NCI-H2081 treated with DMSO at 0.1 percent for 48 hours (cell line): ENCODE measurements at places on chromosomes 13 and 19.

GRCh38 chr19:46990991-46991676 lies 28.5 kb upstream of the NPAS1 start:
- DNase-seq, result peak; percentile 23

DNA sequence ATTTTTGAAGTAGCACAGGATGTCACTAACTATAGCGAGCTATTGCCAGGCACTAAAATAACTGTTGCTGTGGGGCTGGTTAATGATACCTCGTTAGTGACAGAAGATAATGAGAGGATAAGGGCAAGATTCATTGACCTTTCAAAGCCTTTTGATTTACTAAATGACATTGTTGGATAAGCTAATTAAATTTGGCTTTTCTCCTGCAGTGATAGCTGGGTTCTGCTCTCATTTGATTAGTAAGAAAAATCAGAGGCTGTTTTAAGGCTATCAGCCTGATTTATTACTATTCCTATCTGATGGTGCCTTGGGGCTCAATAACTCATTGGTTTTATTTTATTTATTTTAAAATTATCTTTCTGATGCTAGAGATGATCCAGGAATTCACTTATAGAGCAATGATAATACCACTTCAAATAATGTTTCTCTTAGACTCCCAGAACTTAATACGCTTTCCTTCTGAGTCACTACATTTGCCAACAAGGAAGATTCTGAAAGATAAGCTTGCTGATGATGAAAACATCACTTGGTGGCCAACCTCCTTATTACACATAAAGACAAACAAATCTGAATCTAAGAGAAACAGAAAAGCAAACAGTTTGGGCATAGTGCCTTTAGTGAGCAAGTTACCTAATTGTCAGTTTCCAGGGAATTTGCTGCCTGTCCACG lies 501.3 kb upstream of the ARGLU1 start:
- no peak for DNase-seq

DNA sequence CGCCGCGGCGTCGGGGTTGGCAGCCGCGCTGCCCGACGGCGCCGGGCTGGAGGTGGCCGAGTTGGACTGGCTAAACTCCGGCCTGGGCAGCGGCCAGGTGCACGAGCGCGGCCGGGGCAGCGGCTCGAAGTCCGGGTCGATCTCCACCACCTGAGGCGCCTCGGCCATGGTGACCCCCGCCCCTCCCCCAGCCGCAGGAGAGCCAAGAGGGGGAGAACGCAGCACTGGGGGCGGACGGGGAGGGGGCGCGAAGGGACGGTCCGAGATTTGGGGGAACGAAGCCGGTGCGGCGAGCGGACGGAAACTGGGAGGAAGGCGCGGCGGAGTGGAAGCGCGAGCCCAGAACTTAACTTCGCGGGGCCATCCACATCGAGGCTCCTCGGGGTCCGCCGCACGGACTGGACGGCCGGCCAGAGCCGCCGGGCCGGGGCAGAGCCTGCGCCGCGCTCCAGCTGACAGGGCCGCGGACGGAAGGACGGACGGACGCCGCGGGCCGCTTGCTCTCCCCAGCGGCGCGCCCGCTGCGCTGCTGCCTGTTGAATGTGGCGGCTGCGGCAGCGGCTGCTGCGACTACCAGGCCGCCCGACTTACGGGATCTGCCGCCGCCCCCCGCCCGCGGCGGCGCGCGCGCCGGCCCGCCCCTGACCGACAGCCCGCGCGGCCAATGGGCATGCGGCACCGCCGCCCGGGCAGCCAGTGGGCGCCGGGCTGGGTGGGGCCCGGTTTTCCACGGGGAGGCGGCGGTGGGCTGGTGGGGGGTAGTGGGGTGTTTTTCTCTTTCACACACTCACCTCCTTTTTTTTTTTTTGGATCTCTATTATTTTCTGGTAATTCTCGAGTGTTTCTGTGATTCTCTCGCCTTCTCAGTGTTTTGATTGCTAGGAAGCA lies at the start of gene FOXO1:
FOXO1 (minus strand) TSS at position 597 of the 888 bp plus-strand sequence; CDS start at position 168, 429 bp downstream.
- DNase-seq, result no peak

GRCh38 chr13:26048741-26049140 lies 3.1 kb downstream of the SHISA2 start:
- no peak for DNase-seq

DNA sequence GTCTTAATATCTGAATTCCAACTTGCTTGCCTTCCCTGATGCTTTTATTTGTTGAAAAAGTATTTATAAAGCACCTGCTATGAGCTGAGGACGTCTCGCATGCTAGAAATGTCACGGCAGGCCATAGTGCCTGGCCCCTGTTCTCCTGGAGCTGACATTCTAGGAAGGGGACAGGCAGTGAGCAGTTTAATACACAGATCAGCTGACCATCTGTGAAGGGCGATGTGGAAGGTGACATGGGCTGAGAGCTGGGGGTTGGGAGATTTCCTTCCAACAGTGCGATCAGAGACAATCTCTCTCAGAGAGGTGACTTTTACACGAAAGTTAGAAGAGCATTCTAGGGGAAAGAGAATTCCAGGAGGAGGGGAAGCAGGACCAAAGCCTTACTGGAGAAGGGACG lies 153.2 kb downstream of the ZNF536 start:
- DNase-seq, result no peak

DNA sequence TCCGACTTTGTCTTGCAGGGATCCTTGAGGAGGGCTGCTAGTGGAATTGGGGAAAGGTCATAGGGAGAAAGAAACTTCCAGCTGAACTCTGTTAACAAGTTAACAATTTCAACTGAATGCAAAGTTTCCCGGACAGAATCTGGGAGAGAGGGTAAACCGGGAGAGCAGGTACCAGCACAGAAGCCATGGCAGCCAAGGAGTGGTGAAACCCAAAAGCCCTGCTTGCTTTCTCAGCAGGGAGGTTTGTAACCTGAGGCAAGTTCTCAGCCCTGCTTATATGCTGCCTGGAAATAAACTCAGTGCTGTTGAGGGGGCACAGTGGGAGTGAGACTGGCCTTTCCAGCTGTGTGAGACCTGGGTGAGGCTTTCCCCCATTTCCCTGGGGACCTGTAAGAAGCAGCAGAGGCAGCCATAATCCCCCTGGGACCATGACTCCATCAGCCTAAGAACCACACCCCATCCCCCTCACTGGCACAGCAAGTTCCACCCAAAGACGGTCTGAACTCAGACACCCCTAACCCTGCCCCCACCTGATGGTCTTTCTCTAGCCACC lies 84.0 kb downstream of the SUCLA2 start:
- no peak for DNase-seq

DNA sequence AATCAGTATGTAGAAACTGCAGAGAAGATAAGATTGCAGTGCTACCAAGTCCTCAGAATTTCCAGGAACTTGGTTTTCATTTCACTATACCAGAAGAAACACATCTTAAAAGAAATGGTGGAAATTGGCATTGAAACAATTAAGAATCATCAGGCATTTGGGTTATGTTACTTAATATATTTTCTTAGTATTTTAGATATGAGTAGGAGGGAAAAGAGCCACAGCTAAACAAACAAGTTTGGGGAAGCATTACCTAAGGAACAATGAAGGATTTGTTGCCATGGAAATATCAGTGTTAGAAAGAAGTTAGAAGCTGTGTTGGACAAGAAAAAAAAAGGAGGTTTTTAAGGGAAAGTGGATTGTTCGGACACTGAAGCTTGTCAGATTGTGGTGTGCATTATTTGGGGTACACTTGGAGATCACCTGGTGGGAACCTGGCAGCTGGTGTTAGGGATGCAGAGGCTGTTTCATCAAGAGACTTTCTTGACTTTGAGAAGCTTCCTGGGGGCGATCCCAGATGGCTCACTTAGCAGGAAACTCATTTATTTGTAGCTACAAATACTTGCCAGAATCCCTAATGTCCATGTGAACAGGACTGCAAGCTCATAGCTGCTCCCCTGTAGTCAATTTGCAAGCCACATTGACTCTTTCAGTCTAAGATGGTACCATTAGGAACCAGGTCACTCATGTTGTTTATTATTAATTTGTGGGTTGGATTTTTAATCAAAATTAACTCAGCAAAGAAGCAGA lies 246.7 kb downstream of the RFC3 start:
- no peak for DNase-seq

GRCh38 chr13:21902709-21903098 lies 231.8 kb downstream of the FGF9 start:
- DNase-seq, result no peak

DNA sequence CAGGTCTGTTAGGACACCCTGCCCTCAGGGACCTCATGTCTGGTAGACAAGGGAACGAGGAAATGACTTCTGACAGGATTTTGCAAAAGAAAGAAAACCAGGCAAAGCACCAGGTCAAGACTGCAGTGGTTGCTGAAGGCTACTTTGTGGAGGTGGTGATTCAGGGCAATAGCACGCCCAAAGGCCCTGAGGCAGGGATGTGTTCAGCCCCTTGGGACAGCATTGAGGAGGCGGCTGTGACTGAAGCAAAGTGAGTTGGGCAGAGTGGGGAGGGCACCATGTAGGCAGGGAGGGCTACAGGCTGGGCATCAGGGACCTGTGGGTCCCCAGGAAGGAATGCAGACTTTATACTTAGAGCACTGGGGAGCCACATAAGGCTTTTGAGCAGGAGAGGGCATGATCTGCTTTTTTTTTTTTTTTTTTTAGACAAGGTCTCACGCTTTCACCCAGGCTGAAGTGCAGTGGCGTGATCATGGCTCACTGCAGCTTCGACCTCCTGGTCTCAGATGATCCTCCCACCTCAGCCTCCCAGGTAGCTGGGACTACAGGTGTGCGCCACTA lies 10.8 kb upstream of the HOMER3 start:
- no peak for DNase-seq

- no peak for DNase-seq
Measured at GRCh38 chr19:10557603-10558197, 8.1 kb downstream of the KRI1 start.

- DNase-seq, result no peak
Measured at GRCh38 chr13:113472355-113473025, 18.0 kb downstream of the DCUN1D2 start.

- DNase-seq, result no peak
Measured at GRCh38 chr19:49997709-49998108, 27.5 kb downstream of the VRK3 start.

GRCh38 chr19:15248106-15248505 lies 15.9 kb upstream of the EPHX3 start:
- DNase-seq, result no peak

DNA sequence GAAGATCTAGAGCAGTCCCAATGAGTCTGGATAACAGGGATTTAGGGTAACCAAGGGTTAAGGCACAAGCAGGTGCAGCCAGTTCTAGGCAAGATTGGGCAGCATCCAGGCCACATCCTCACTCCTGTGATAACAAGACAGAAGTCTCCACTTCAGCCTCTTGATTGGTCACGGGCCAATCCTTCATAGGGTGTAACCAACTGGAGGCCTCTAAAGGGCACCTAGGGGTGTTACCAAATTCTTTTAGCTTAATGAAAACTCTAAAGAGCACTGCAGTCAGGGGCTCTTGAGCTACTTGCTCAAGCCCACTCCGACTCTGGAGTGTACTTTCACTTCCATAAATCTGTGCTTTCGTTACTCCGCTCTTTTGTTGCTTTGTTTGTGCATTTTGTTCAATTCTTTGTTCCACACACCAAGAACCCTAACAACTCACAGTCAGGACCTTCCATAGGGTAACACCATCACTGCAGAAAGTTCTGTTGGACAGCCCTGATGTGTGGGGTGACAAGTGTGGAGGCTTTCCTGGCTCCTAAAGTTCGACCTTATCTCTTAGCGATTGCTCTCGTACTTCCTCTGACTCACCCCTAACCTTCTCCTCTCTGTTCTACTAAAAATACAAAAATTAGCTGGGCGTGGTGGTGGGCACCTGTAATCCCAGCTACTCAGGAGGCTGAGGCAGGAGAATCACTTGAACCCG lies 36.1 kb downstream of the ZSWIM9 start:
- no peak for DNase-seq

- DNase-seq, result no peak
Measured at GRCh38 chr19:4589579-4590410, 30.3 kb upstream of the SEMA6B start.

- no peak for DNase-seq
Measured at GRCh38 chr13:52383366-52383765, 22.6 kb downstream of the THSD1 start.

DNA sequence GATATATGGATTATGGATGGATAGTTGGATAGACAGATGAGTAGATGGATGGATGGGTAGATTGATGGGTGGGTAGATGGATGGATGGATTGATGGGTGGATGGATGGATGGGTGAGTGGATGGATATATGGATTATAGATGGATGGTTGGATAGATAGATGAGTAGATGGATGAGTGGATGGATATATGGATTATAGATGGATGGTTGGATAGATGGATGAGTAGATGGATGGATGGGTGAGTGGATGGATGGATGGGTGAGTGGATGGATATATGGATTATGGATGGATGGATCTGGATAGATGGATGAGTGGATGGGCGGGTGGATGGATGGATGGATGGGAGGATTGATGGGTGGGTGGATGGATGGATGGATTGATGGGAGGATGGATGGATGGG lies 36.4 kb upstream of the TNFAIP8L1 start:
- no peak for DNase-seq

- no peak for DNase-seq
Measured at GRCh38 chr19:50340331-50340730, 11.2 kb upstream of the KCNC3 start.

DNA sequence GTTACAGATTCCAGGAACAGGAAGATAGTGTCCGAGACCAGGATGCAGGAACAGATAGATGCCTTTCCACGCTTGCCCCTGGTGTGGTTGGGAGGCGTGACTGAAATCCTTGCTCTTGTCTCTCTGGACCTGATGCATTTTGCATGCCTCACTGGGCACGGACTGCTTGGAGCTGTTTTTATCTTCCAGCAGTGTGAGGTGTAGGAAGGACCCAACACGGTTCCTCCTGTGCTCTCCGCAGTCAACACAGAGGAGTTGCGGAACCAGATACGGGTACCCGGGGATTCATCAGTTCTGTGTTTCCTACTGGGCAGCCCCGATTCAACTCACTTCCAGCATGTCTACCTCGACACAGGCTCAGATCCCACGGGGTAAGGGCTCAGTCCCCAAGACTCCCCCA lies 6.5 kb downstream of the DOT1L start:
- no peak for DNase-seq

DNA sequence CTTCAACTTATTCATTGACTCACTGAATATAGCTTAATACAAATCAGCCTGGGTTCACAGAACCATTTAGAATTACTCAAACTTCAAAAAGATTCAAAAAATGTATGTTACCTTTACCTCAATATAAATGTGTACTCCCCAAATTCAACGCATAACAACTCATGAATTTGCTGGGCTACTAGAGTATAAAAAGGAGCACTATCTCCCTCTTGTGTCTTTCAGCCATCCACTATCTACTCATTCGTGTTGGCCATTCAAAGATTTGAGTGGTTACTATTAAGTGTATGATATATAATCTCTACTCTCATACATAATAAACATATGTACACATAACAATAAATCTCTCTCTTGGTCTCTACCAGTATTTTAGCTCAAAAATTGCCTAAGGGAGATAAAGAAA lies 20.3 kb downstream of the INTS6 start:
- no peak for DNase-seq

GRCh38 chr19:3506384-3507340 lies 551 bp downstream of the FZR1 start:
- no peak for DNase-seq

- no peak for DNase-seq
Measured at GRCh38 chr13:113630804-113631203, 27.2 kb downstream of the ATP4B start.
